ENCODE measurements at places on chromosomes 12 and 14.
A peak's percentile ranks its signal among the peaks of the same experiment; 100 is the strongest.

- DNase-seq: no peak
These were observed 23.7 kb upstream of the TUBA1A start for GRCh38 chr12:49212572-49212971.

- DNase-seq: no peak
These were observed 15.7 kb upstream of the SLC6A12 start for GRCh38 chr12:229441-230191.

- no peak for DNase-seq
These were observed 8.7 kb upstream of the SLC4A8 start for GRCh38 chr12:51415931-51416330.

DNA sequence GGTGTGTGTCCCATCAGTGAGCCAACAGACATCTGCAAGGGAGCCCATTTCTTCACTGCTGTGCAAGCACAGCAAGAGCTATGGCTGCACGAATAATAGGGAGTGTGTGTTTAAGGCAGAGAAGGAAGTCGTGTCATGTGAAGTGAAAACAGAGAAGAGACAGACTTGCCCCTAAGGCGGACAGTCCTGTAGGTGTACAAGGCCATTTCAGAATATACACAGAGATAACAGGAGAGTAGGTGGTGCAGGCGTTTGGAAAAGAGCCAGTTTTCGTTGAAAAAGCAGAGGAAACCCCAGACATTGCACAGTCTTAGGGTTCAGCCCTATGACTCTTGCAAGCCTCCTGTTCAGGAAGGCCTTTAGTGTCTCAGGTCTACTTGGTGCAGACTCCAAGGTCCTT is 46.3 kb upstream of the RNU6-8 start:
- peak; percentile 20 for DNase-seq

- DNase-seq: no peak
These were observed 223.6 kb upstream of the TMPO start for GRCh38 chr12:98291828-98292227.

DNA sequence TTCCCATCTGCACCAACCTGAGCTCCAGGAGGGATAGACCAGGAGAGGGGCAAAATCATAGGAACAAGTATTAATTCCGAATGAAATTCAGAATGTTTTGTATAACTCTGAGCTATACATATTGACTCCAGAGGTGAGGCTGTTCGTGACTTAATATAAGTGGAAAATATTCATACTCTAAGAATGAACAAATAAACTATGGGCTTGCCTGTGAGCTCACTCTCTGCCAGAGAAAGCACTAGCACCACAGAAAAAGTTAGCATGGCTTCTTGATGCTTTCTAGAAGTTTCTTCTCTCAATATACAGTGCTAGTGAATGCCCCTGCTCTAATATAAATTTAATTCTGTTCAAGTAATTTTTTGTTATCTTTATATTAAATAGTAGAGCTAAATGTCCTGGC is 1536.4 kb upstream of the FLRT2 start:
- DNase-seq: no peak

- no peak for DNase-seq
These were observed 1.2 kb upstream of the RIMKLB start for GRCh38 chr12:8696442-8697090.

DNA sequence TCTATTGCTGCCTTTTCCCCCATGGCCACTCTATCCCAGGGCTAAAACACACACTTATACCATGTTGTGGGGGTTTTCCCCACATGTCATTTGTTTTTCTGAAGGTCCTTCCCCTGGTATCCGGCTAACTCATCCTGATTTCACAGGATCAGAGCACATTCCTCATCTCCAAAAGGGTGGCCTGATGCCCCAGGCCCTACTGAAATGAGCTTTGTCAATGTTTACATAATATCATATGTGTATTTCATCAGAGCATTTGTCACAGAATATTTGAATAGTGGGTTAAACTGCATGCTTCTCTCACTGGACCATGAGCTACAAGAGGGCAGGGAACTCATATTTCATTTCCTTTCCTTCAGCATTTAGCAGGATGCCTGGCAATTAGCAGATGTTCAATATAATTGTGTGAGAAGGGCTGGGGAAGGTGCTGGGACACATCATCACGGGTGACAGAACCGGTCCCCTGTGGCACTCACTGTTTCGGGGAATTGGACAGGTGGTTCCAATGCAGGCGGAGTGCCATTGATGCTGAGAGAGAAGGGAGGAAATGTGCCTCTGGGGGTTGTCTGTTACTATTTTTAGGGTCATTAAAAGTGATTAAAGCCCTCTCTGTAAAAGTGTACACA is 26.8 kb downstream of the EMP1 start:
- no peak for DNase-seq

- no peak for DNase-seq
These were observed 146.4 kb upstream of the FOXN3 start for GRCh38 chr14:89563471-89563870.

DNA sequence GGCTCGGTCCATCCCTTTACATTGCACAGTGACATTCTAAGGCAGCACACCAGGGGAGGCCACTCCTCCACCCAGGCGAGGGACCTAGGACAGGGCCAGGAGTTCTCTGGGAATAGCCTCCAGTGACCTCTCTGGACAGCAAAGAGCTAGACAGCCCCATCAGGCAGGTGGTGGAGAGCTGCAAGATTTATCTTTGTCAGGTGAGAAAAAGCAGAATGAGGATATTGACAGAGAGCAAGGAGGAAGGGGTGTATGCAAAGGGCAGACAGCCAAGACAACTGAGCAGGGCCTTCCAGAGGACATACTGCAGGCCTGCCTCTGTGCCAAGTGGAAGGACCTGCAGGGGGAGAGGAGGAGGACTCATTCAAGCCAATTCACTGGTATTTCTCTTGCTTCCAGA is 112.4 kb upstream of the MAX start:
- no peak for DNase-seq

GRCh38 chr14:33631441-33631840 is 319.4 kb downstream of the EGLN3 start:
- no peak for DNase-seq

DNA sequence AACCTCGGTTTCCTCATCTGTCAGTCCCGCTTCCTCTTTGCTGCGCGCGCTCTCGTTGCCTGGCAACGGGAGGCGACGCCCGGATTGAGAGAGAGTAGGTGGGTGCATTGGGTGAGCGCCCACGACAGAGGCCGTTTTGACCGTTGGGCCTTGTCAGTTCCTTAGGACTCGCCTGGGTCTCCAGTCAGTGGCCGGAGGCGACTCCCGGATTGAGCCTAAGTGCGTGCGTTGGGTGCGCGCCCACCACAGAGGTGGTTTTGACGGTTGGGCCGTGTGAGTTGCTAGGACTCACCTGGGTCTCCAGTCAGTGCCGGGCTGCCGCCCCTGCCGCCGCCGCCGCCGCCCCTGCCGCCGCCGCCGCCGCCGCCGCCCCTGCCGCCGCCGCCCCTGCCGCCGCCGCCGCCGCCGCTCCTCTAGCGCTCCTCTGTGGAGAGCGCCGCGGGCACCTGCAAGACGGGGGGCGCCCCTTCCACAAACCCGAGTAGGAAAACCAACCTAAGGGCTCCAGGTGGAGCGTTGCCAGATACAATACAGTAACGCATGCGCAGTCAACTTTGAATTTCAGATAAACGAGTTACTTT is 37.2 kb downstream of the APOBEC1 start:
- no peak for DNase-seq

DNA sequence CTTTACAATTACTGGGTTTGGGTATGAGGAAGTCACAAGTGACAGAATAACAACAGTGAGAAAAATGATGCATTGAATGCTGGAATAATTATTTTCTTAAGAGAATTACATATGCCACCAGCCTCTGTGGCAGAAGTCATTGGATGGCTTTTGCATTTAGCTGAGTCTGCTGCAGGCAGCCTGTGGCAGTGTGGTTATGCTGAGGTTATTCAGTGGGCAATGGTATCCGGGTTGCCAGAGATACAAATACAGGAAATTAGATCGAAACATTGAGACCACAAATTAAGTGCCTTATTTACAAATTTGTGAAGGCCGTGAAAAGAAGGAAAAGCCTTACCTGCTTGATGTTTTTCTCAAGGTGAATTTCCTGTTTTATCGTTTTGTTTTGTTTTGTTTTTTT is 1050.0 kb downstream of the GALC start:
- DNase-seq: no peak

- DNase-seq: peak; percentile 44
These were observed 7.7 kb upstream of the LTBP2 start for GRCh38 chr14:74619672-74620131.

DNA sequence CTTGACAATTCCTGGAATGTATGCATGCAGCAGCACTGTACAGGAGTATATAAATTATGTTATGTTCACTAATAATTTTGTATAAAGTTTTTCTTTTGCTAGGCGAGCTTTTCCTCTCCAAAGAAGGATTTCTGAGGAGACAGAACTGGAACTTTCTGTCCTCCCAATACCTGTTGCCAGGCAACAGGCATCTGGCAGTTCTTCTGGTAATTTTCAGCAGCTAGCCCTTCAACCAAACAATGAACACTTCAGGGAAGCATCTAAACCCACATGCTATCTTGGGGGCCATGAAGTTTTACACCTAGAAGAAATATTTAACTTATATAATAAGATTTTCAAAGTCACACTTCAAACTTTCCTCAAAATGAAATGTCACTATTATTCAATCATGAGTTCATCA is 162.9 kb upstream of the SYT10 start:
- DNase-seq: no peak

- DNase-seq: no peak
These were observed 18.1 kb upstream of the PHLDA1 start for GRCh38 chr12:76049575-76050251.

DNA sequence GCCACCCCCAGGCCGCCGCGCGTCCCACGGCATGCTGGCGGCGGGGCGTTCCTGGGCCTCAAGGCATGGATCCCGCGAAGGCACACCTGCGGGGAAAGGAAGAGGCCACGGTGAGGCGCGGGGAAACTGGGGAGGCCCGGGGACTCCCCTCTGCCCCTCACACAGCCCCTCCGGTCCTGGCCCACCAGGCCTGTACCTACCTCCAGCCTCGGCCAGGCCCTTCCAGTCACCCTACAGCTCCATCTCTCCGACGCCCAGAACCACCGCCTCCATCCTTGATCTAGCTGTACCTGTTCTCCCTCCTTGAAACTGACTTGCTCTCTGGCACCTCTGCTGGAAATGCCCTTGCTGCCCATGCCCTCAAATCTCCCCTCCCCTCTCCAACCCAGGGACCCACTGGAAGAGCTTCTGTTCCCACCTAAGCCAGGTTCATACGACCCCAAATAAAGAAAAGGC is 1.7 kb downstream of the ANKRD9 start:
- no peak for DNase-seq

GRCh38 chr12:132327336-132328171 is 1.8 kb downstream of the GALNT9 start:
- DNase-seq: peak; percentile 43

- no peak for DNase-seq
These were observed 26.8 kb downstream of the CCDC177 start for GRCh38 chr14:69547701-69548348.

GRCh38 chr14:21300892-21301291 is 21.0 kb downstream of the RPGRIP1 start:
- DNase-seq: no peak

- no peak for DNase-seq
These were observed 628 bp upstream of the CAPRIN2 start for GRCh38 chr12:30755395-30755762.

DNA sequence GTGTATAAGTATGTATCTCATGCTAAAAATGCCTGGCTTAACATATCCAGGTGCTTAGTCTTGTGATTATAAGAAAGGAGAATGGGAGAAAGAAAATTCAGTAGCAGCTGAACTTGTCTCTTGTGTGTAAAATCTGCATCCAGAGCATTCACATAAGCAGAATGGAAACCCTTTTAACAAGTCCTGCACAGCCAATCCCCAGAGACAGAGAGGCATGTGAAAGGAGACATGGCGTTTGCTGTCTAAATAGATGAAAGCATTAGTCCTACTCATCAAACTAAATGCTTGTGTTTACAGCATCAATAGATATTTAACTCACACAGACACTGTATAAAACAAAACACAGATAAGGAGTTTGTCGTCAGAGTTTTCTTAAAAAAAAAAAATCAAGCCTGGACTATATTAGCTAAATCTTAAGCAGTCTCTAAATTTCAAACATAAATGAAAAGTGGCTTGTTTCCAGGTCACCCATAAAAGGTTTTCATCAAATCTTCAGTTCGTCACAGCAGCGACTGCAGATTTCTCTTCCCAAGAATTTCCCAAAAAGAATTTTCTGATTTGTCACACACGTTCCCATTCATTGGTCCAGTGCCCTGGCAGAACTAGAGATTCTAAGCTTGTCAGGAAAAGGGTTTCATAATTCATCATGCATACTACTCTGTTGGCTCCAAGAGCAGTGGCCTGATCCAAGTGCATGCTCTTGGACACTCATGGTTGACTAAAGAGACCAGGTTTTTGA is 249.2 kb downstream of the BTG1 start:
- DNase-seq: no peak

GRCh38 chr12:28993720-28994119 is 155.4 kb upstream of the FAR2 start:
- DNase-seq: no peak

- no peak for DNase-seq
These were observed 1122.2 kb upstream of the TMEM132C start for GRCh38 chr12:127144770-127145169.

DNA sequence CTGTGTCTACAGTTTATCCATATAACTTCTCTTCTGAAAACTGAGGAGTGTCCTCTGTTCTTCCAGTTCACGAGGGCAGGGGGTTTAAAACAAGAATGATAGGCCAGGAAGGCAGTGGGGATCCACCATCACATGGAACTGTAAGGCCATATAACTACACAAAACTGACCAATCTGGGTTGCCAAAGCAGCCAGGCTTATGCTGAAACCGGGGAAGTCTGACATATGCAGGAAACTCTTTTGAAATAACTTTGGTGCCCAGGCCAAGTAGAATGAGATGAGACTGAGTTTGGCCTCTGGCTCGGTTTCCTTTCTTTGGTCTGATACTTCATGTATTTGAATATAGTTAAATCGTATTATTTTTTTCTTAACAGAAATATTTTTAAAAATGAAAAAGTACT is 18.0 kb upstream of the ATF1 start:
- DNase-seq: peak; percentile 86

GRCh38 chr12:46770501-46771183 is 55.2 kb downstream of the SLC38A4 start:
- no peak for DNase-seq

GRCh38 chr12:65662590-65662989 is 161.7 kb upstream of the HMGA2 start:
- no peak for DNase-seq

DNA sequence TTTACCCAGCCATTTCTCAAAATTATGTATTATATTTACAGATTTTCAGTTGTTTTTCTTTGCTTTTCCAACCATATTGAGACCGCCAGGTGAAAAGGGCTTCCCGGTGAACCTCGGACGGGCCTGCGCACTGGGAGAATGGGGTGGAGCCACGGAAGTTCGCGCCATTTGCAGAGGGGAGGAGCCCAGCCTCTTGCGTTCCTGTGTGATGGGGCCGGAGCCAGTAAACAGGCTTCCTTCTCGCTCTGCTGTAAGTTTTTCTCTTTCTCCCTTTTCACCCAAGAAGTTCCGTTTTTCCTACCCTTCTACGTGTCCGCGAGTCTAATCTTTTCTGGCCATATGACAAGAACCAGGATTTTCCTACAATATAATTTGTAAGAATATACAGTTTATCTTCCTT is 1108.8 kb upstream of the SEL1L start:
- DNase-seq: no peak

GRCh38 chr12:780750-781379 is 28.5 kb downstream of the WNK1 start:
- no peak for DNase-seq
